A549 treated with dexamethasone at 1 μM for 4 hours (cell line): ENCODE measurements at places on chromosomes 5 and 9. TPM values are rescaled to one million over a fixed set of nuclear protein-coding genes. Genes with fewer than 3 reads are reported as not detected.

SARDH gene
- 0.04 to 0.19 TPM (median 0.12 TPM) in 5 replicates for total RNA-seq

MLANA gene
- total RNA-seq, result not detected in 5 replicates

ABCA1 gene
- 3.4 to 5.7 TPM (median 4.3 TPM) in 5 replicates for total RNA-seq

UGT3A2 gene
- not detected in 5 replicates for total RNA-seq

MYOT gene
- total RNA-seq, result 0.14 to 0.21 TPM in 2 of 5 replicates, not detected in the others

ADAMTS6 gene
- total RNA-seq, result 0.01 to 0.15 TPM (median 0.04 TPM) in 5 replicates

OMD gene
- not detected in 5 replicates for total RNA-seq

PCDHGA12 gene
- not detected in 5 replicates for total RNA-seq

C1QTNF2 gene
- 0.08 to 0.16 TPM (median 0.09 TPM) in 5 replicates for total RNA-seq

CD180 gene
- total RNA-seq, result not detected in 5 replicates

NR2F1-AS1 gene
- 2.6 to 4.2 TPM (median 3.8 TPM) in 5 replicates for total RNA-seq

FOXD1 gene
- total RNA-seq, result 14.5 to 16.5 TPM (median 15.8 TPM) in 5 replicates

MYO10 gene
- total RNA-seq, result 32.7 to 51.3 TPM (median 44.4 TPM) in 5 replicates

DCAF12 gene
- total RNA-seq, result 34.8 to 44.8 TPM (median 41.4 TPM) in 5 replicates

SIGMAR1 gene
- 158 to 203 TPM (median 197 TPM) in 5 replicates for total RNA-seq

PLEKHG4B gene
- 1.1 to 1.5 TPM (median 1.3 TPM) in 5 replicates for total RNA-seq

PLAC8L1 gene
- 0.21 to 0.38 TPM (median 0.27 TPM) in 3 of 5 replicates, not detected in the others for total RNA-seq

ESM1 gene
- total RNA-seq, result not detected in 5 replicates

LPAR1 gene
- total RNA-seq, result 18.5 to 24.7 TPM (median 23.6 TPM) in 5 replicates

TMEM215 gene
- 0.02 TPM in 3 of 5 replicates, not detected in the others for total RNA-seq

PRLR gene
- 0.02 to 0.14 TPM (median 0.08 TPM) in 5 replicates for total RNA-seq

EIF4E1B gene
- total RNA-seq, result not detected in 5 replicates

RANBP17 gene
- 1.6 to 2.8 TPM (median 2.4 TPM) in 5 replicates for total RNA-seq

CFAP90 gene
- 0.39 to 0.72 TPM (median 0.50 TPM) in 5 replicates for total RNA-seq

PPIC gene
- total RNA-seq, result 17.1 to 19.1 TPM (median 18.4 TPM) in 5 replicates

FAT2 gene
- 0.01 to 0.02 TPM in 2 of 5 replicates, not detected in the others for total RNA-seq

RETREG1 gene
- total RNA-seq, result 2.3 to 4.2 TPM (median 3.0 TPM) in 5 replicates

FGFR4 gene
- total RNA-seq, result 15.0 to 23.3 TPM (median 22.0 TPM) in 5 replicates

CCDC152 gene
- total RNA-seq, result 0.06 TPM in 1 of 5 replicates, not detected in the others

VLDLR gene
- 17.1 to 21.1 TPM (median 19.5 TPM) in 5 replicates for total RNA-seq

ENTPD2 gene
- 3.1 to 6.4 TPM (median 5.4 TPM) in 5 replicates for total RNA-seq

OTULINL gene
- 20.3 to 28.8 TPM (median 27.0 TPM) in 5 replicates for total RNA-seq

NSG2 gene
- 0.07 TPM in 1 of 5 replicates, not detected in the others for total RNA-seq

SLC36A3 gene
- not detected in 5 replicates for total RNA-seq

LURAP1L gene
- 22.6 to 29.2 TPM (median 27.1 TPM) in 5 replicates for total RNA-seq

PHF19 gene
- 90.3 to 128 TPM (median 113 TPM) in 5 replicates for total RNA-seq

ZNF658 gene
- total RNA-seq, result 1.7 to 2.2 TPM (median 1.9 TPM) in 5 replicates

RASEF gene
- 5.1 to 8.3 TPM (median 7.3 TPM) in 5 replicates for total RNA-seq

HMGCS1 gene
- 50.8 to 68.9 TPM (median 57.8 TPM) in 5 replicates for total RNA-seq

MOCS2 gene
- total RNA-seq, result 30.1 to 33.8 TPM (median 31.7 TPM) in 5 replicates

FGF10 gene
- total RNA-seq, result not detected in 5 replicates

ZMAT2 gene
- total RNA-seq, result 87.0 to 126 TPM (median 90.9 TPM) in 5 replicates

ARID3C gene
- total RNA-seq, result 0.17 to 0.25 TPM (median 0.20 TPM) in 5 replicates

PPP6C gene
- total RNA-seq, result 26.1 to 31.8 TPM (median 29.9 TPM) in 5 replicates

IRX2 gene
- 1.4 to 2.4 TPM (median 2.1 TPM) in 5 replicates for total RNA-seq

PCDHA9 gene
- total RNA-seq, result 0.01 TPM in 1 of 5 replicates, not detected in the others

ABHD17B gene
- total RNA-seq, result 12.1 to 17.9 TPM (median 17.1 TPM) in 5 replicates

FCN2 gene
- not detected in 5 replicates for total RNA-seq

ADAMTS19 gene
- not detected in 5 replicates for total RNA-seq
